ENCODE measurements at places on chromosomes 2 and 18.
A peak's percentile ranks its signal among the peaks of the same experiment; 100 is the strongest.

- DNase-seq = no peak
Observed at GRCh38 chr2:176111846-176112374, 4.7 kb upstream of the HOXD10 start.

DNA sequence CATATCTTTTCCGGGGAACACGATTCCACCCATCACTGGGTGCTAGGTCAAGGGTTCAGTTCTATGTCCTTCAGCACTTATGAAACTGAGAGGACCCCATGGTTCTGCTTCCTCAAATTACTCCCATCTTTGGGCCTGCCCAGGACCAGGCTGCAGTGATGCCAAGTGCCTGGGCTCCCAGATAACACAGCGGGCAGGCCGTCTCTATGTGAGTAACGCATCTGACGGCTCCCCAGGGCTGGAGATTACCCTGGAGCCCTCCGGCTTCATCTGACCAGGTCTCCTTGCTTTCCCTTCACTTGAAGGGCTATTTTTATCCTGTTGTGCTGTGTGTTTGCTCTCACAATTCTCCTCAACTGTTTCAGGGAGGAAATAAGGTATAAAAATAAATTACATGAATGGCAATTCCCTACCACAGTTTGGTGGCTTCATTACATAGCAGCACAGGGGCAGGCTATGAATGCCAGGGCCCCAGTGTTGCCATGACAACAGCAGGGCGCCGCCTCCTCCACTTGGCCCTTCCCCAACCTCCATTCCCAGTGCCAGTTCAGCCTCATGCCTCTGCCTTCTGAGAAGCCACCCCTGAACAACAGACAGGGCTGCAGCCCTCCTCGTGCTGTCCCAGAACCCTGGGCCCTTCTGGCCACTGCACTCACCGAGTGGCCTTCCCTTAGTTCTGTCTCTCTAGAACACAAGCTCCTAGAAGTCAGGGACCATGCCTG lies 25.4 kb upstream of the TMEM131 start:
- peak; percentile 10 for DNase-seq

DNA sequence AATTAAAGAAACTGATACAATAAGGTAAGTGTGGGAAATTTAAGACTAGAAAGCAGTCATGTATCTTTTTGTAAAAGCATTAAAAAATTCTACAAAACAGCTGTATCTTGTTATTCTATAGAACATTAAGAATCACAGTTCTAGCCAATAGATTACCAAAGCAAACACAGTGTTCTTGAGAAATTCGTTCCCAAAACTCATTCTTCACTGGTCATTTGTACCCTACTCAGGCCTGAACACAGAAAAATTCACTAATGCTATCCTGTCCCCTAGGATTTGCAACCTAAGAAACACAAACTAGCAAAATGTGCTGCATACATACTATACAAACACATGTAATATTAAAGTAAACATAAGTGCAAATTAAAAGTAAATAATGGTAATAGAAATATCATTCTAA lies 29.1 kb downstream of the ERMN start:
- no peak for DNase-seq

- peak; percentile 76 for DNase-seq
Observed at GRCh38 chr2:42974721-42975717, 182.6 kb upstream of the HAAO start.

- no peak for DNase-seq
Observed at GRCh38 chr2:155708071-155708470, 624.5 kb downstream of the NR4A2 start.

- DNase-seq = no peak
Observed at GRCh38 chr2:159153463-159153862, 133.0 kb downstream of the WDSUB1 start.

- DNase-seq = no peak
Observed at GRCh38 chr2:94753466-94753998, 117.7 kb upstream of the TEKT4 start.

DNA sequence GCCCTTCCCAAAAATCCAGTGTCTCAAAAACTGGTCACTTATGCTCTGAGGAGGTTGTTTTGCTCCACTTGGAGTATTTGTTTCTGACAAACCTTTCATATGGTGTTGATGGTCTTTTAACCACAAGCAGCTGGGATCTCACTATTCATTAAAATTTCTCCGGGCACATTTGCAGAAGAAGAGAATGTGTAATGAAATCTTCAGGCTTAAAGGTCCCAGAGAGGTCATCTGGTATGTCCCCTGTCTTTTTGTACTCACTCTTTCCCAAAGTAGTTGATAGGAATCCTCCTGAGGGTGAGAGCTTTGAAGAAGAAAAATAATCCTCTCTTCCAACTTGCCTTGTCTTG lies 430.8 kb downstream of the SETBP1 start:
- no peak for DNase-seq

GRCh38 chr18:63339920-63340484 lies 20.4 kb upstream of the BCL2 start:
- peak; percentile 80 for DNase-seq

DNA sequence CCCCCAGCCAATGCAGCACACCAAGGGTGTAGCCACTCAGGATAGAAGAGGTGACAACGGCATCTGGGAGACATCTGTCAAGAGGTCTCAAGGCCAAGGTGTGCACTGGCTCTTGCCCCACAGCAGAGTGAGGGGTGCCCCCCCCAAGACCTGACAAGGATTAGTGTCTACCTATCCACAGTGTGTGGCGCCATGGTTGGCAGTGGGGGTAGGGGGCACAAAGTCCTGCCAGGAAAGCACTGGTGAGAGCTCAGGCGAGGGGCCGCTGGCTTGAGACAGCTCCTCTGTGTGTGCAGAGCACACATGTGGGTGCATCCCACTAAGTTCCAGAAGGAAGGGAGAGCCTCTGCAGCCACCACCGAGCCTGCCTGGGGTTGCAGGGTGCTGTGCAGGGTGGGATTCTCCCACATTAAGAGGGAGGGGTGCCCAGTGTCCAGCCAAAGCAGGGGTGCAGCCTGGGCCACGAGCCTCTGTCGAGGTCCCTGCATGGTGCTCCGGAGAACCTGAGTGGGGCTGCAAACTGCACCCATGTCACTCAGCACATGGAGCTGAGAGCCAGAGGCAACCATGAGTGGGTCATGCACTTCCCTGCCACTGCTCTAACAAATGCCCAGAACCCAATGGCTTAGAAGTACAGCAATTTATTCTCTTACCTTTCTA lies 311.2 kb upstream of the HDAC4 start:
- DNase-seq = no peak

DNA sequence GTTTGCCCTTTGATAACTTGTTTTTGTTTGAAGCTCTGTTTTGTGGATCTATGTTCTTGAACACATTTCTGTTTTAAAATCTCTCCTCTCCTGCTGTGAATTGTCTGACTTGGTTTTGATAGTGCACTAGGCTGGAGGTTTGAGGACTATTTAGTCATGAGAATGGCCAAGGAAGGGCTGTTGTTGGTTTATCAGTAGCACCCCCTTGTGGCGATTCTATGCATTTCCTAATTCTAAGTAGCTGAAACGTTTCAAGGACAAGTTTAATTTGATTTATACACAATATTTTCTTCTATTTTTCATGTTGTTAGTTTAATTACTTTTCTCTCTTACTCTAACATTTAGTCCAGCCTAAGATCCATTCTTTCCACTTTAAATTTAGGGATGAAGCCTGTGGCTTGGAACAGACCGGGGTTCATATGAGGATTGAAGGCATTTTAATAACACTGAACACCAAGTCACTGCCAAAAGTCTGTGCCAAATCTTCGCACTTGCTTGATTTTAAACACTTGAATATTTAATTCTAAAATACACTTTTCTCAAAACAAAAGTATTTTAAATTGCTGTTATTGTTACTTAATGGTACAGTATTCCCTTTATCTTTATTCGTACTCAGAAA lies 166.0 kb downstream of the SOCS6 start:
- peak; percentile 77 for DNase-seq

- DNase-seq = peak; percentile 68
Observed at GRCh38 chr18:31555971-31556747, 35.5 kb upstream of the TTR start.

DNA sequence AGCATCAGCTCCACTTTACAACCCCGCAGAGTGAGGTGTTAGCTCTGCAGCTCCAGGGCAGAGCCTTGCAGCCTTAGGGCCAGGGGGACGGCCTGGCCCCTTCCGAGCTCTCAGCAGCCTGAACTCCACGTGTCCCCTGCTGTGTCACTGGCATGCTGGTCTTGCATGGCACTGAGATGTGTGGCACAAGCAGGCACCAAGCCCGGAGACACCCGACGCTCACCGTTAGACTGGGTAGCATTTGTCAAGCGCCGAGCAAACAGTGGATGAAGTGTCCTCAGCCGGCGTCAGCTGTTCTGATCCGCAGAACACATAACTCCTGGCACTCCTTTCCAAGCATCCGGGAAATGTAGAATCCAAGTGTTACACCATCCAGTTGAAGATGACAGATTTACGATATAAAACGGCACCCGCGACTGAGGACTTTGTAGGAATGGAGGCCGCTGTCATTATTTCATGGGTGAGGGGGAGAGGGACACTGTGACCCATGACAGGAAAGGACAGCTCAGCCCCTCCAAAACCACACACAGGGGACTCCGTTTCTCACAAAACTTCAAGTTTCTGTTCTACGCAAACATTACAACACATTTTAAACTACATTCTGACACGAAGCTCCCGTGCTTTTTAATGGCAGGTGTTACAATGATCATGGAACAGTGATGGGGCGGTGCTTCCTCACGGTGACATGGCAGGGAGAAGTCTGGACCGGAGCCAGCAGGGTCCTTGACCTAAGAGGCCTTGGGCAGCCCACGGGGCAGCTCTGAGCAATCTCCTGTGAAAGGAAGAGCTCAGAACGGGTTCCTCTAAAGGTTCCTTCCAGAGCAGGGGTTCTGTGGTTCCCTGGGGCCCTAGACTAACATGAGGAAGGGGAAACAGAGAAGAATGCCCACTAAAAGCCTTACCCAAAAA lies 89.4 kb downstream of the HDAC4 start:
- no peak for DNase-seq

DNA sequence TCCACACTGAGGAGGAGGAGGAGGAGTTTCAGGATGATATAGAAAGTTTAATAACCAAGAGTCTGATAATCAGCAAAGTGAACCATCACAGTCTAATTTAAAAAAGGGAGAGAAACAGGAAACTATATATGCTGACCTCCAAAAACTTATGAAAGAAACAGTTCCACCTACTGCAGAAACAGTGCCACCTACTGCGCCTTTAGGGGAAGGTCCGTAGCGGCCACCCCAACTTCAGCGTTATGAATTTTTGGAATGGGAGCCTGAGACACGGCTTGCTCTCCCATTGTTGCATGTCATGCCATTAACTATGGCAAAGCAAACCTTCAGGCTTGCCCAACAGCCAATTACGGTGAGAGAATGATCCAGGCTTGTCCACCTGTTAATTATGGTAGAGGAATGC lies 1719.2 kb upstream of the LRRTM1 start:
- DNase-seq = no peak

- DNase-seq = peak; percentile 50
Observed at GRCh38 chr2:175234153-175234552, 52.6 kb upstream of the ATP5MC3 start.

DNA sequence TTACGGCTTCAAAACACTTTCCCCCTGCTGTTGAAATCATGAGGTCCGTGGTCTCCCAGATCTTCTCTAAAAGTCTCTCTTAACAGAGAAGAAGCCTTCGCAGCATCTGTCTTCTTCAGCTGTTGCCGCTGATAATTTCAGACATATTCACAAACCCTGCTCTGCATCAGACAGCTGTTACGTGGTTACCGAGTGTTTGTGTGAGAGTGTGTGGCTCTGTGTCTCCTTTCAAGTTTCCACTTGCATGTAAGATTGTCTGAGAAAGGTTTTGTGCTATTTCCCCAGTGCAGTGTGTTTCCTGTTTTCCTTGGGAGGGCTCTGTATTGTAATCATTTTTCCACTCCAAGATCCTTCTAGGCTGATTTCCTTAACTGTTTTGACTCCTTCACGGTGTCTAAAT lies 32.8 kb downstream of the MAIP1 start:
- no peak for DNase-seq

- DNase-seq = peak; percentile 83
Observed at GRCh38 chr2:227890495-227891079, 19.2 kb downstream of the DAW1 start.

GRCh38 chr18:78820161-78820834 lies 159.3 kb upstream of the SALL3 start:
- no peak for DNase-seq

- DNase-seq = no peak
Observed at GRCh38 chr2:173298536-173299097, 56.1 kb upstream of the CDCA7 start.

- DNase-seq = no peak
Observed at GRCh38 chr2:69617744-69618143, 25.8 kb downstream of the AAK1 start.

GRCh38 chr18:79951545-79952455 lies at the start of gene SLC66A2:
SLC66A2 (minus strand) TSS chr18:79951653; CDS start chr18:79950926, 727 bp downstream.
- DNase-seq = peak; percentile 88

DNA sequence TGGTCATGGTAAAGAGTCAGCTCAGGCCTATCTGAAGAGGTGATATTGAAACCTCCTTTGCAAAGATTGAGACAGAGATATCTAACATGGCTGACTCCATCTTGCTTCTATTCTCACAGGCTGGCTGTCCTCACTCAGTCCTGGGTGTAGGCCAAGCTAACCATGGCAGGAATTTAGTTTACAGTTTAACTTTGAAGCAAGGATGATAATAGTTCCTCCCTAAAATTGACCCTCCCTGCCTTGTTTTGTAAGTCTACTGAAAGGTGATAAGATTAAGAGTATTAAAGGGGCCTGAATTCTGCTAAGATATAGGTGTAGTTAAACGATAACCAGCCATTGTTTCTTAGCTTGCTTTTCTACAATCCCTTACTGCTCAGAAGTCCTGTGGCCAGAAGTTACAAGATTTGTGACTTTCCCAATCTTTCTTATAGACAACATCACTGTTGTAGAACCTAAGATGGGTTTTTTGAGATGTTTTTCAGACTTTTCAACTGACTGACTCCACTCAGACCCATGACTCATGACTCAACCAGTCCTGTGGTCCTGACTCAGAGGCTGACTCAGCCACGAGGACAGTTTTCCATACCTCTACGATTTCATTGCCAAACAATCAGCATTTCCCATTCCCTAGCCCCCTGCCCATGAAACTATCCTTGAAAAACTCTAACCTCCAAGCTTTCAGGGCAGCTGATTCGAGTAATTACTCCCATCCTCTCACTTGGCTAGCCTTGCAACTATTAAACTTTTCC lies 195.7 kb upstream of the SESTD1 start:
- DNase-seq = peak; percentile 2

DNA sequence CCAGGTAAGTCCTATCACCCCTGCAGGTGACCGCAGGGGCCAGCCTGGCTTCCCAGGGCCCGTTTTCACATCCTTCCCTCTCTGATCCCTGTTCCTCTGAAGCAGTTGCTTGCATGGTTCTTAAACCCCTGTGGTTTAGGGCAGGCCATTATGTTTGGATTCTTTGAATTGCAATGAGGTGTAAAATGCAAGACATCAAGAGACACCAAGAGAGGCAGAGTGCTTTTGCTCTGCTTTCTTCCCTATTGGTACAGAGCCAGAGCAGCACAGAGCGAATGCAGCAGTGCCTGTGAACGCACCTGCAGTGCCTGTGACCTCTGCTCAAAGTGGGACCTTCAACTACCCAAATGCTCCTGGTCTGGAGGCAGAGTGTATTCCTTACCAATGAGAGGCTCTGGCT lies 7.6 kb downstream of the RFX8 start:
- DNase-seq = no peak

- peak; percentile 14 for DNase-seq
Observed at GRCh38 chr18:74251297-74252038, 40.3 kb downstream of the CYB5A start.

All from A673 (cell line).